Mesothelial cell of epicardium (in vitro differentiated cells): ENCODE measurements at places on chromosomes 3 and 15.

DNA sequence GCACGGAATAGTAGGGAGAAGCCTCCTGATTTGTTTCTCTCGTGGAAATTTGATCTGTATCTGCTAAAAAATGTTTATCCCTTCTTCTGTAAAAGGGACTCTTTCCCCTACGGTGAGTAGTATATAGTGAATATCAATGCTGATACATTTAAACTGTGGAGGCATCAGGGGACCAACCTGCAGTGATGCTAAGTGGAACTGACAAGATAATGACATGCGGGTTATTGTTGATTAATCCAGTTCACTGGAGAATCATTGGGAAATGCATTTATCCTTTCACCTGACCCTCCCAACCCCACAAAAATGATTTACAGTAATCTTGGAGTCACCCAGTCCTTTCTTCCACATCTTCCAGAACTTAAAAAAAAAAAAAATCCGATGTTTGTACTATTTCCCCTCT is 264.8 kb downstream of the PTPRG start:
- DNase-seq: no peak

GRCh38 chr3:58659051-58659675 is 7.4 kb downstream of the FAM3D start:
- DNase-seq: no peak

DNA sequence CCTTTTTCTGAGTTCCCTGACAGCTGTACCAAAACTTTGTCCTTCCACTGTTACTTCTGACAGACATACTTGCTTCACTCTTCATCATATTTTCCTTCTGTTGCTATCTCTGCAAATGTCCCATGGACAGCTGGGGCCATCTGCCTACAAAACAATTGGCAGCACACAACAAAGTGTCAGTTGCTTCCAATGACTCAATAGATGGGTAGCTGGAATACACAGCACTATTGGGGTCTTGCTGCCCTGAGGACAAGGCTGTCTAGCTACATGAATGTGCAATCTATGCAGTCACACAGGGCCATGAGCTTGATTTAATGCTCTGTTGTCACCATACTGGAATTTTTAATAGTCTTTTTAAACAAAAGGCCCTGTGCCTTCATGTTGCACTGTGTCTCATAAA is 192.8 kb downstream of the DTWD1 start:
- no peak for DNase-seq

GRCh38 chr3:99901200-99901926 is 83.7 kb downstream of the CMSS1 start:
- DNase-seq: no peak

GRCh38 chr15:101313041-101313761 is 18.2 kb upstream of the SNRPA1 start:
- no peak for DNase-seq

- no peak for DNase-seq
These were observed 6.1 kb downstream of the OR5H15 start for GRCh38 chr3:98172621-98173020.

- DNase-seq: no peak
These were observed 16.4 kb downstream of the SLCO2A1 start for GRCh38 chr3:134013280-134013679.

- DNase-seq: no peak
These were observed 28.2 kb downstream of the RBP2 start for GRCh38 chr3:139448104-139448503.

DNA sequence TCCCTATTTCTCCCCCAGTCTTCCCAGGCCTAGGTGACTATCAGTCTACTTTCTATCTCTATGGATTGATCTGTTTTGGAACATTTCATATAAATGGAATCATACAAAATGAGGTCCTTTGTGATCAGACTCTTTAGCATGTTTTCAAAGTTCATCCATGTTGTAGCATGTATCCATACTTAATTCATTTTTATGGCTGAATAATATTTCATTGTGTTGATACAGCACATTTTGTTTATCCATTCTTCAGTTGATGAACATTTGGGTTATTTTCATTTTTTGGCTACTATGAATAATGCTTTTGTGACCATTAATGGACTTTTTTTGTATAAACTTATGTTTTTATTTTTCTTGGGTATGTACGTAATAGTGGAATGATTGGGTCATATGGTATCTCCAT is 19.2 kb upstream of the MGA start:
- no peak for DNase-seq

DNA sequence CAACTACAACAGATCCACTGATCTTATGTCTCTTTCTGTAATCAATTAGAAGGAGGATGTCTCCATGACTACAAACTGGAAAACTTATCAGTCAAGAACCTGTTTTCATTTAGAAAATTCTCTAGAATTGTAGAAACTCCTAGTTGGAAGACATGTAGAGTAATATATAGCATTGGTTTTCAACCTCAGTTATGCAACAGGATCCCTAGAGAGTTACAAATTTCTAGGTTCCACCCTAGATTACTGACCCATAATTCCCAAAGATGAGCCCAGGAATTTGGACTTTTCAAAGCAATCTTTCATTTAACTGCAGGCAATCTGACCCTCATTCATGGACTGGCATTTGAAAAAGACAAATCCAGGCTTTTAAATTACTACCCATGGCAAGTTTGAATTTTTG is 116.9 kb upstream of the RAP2B start:
- no peak for DNase-seq

- no peak for DNase-seq
These were observed 13.7 kb upstream of the FGD5 start for GRCh38 chr3:14804835-14805780.

DNA sequence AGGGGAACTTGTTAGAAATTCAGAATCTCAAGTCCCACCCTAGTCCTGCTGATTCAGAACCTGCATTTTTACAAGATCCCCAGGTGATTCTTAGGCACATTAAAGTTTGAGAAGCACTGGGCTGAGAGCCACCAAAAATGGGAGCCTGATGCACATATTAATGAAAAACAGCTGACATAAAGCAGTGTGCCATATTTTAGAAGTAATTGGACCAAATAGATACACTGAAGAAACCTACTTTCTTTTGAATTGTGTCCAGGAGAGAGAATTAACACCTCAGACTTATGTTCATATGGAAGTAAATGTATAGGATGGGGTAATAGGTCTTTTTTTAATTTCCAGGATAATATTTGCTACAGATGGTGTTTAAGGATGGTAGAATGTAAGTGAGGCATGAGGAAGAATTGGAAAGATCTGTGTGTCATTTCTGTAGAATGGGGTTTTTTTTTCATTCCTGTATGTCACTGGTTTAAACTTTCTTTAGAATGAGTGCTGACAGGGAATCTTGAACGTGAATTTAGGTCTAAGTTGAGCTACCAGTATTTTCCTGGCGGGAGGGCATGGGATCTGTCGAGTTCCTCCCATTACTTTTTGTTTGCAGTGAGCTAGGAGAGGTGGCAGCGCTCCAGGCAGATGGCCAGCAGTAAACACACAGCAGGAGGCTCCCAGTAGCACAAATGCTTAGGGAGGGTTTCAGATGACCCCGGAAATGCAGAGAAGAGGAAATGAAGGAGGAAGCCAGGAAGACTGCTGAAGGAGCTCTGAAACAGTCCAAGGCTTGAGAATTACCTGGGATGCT is 185.6 kb downstream of the PLCL2 start:
- DNase-seq: no peak

DNA sequence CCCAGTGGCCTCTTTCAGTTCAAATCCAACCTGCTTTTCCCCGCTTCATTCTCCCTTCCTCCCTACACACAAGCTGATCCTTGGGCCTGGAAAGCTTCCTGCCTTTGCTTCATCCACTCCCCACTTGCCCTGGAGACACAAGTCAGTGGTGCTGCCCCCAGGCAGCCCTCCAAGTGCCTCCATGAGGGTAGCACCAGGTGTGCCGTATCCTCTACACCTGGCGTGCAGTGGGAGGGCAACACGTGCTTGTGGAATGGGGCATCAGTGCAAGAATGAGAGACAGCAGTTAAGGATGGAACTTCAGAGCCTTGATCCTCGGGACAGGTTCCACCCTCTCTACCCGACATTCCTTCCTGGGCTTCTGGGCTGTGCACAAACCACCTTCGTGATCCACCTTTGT is 3.8 kb downstream of the ANPEP start:
- no peak for DNase-seq

DNA sequence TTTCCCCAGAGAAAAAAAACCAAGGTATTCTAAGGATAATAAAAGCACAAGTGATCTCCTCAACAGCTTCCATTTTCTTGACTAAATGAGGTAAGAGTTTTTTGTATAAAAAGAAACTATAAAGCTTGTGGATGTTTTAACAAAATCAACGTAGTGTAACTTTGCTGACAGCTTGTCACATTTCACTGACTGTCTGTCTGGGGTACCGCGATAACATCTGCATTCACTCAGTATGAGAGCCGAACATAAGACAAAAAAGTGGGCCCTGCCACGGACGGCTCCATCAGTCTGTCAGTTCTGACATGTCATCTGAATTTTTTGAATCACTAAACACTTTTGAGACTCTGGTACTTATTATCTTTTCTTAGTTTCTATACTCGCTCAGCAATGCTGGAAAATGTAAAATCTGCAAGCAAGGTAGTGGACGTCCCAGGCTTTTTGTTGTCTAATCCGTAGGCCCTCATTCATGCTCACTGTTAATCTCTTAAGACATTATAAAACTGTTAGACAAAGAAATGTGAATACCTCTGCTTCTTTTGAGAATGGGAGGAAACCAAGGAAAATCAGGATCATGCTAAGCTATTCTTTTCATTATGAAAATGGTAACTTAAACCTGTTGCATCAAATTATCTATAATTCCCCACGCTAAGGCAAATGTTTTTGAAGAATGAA is 307.1 kb downstream of the MECOM start:
- DNase-seq: no peak

- no peak for DNase-seq
These were observed 114.3 kb downstream of the DIPK2A start for GRCh38 chr3:144085964-144086363.

DNA sequence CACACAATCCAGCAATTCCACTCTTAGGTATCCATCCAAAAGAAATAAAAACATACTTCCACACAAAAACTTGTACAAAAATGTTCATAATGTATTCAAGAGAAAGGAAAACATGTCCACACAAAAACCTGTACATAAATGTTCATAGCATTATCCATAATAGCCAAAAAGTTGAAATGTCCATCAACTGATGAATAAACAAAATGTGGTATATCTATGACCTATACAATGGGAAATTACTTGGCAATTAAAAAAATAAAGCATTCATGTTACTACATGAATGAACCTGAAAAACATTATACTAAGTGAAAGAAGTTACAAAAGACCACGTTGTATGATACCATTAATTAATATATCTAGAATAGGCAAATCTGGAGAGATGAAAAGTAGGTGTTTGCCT is 17.9 kb downstream of the FRMD5 start:
- no peak for DNase-seq

GRCh38 chr15:83209333-83209732 is 1.7 kb upstream of the HDGFL3 start:
- DNase-seq: no peak

DNA sequence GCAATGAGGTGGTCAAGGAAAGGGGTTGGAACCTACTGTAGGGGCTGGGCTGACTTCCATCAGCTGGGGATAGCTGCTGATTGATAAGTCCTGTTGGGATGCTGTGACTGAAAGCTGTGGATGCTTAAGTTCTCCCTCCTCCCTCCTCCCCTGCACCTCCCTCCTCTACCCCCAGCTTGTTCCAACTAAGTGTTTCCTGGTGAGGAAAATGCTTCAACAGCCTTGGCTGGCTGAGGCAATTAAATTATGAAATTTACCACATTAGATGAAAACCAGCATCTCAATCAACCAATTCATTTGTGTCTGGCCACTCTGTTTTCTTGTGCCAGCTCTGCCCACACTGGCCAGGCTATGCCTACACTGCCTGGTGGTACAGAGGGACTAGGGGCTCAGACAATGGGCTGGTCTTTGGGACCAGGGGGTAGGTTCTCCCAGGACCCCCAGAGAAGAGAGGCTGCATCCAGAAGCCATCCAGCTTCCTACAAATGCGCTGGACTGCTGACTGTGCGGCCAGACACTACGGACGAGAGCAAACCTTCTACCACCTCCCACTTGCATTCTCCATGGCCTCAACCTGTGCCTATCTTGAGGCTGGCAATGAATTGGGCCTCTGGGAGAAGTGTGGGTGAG is 2.5 kb downstream of the KLHL25 start:
- DNase-seq: no peak

GRCh38 chr3:147962408-147963164 is 553.4 kb downstream of the ZIC1 start:
- DNase-seq: no peak

DNA sequence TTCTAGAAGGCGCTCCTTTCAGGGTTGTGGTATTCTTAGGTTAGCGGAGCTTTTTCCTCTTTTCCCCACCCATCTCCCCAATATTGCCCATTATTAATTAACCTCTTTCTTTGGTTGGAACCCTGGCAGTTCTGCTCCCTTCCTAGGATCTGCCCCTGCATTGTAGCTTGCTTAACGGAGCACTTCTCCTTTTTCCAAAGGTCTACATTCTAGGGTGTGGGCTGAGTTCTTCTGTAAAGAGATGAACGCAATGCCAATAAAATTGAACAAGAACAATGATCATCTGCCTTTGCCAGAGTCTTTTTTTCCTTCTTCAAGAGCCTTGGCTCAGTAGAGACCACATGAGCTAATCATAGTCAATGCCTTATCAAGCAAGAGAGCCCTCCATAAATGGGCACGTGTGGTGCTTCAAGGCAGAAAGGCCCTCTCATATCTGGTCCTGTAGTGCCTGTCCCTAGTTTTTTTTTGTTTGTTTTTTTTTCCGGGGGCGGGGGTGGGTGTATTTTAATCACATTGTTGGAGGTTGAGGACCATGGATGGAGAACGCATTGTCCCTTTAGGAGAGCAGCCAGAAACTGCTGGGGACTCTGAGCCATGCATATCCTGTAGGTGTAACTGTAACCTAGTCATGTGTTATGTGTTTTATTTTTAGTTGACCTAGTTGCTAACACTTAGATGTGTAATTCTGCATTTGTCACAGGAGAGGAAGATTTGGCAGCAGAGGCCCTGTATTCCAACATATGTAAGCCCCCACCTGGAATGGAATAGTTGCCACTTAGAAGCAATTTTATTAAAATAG is 64.7 kb upstream of the ACAD9 start:
- DNase-seq: no peak

DNA sequence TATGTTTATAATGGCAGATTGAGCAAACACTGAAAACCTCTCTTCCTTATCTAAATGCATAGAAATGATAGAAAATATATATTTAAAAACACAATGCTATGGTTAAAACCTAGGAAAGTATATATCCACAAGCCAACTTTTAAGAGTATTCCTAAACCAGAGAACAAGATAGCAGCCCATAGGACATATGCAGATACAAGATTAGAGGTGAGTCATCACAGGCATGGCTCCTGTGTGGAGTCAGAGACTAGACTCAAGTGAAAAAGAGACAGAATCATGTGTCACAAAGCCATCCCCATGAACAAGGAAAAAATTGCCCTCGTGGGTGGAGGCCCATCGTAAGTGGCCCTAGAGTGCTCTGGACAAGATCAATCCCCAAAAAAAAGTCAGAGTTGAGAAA is 199.4 kb upstream of the PPP2R3A start:
- no peak for DNase-seq

- DNase-seq: no peak
These were observed 2.8 kb downstream of the HES1 start for GRCh38 chr3:194138732-194139070.
